Fibroblast of upper back skin (primary cell): ENCODE measurements at places on chromosomes 13 and 19.

GRCh38 chr19:10568826-10569651 lies at the start of gene CDKN2D:
Gene CDKN2D, minus strand, starts transcription at chr19:10568979. Its CDS starts 326 bp downstream, at chr19:10568653.
- peak; percentile 99 for DNase-seq

- no peak for DNase-seq
Observed at GRCh38 chr19:54339646-54340358, 840 bp upstream of the LILRA4 start.

- DNase-seq, result peak; percentile 51
Observed at GRCh38 chr13:65470781-65471180, 1759.4 kb downstream of the PCDH9 start.

DNA sequence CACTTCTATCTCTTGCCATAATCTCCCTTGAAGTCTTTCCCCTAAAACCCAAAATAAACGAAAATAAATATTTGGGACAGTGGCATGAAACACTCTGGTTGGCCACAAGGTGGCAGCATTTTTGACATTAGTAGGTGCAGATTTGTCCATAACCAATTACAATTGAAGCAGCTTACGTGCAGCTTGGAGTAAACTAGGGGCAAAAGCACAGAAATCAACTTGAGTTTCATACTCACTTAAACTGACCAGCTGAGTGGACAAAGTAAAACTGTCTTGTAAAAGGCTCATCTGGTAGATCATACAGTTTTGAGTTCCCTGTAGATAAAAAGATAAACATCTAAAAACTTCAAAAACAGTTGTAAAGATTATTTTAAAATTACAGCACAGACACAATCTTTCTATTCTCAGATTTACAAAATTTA lies 18.8 kb downstream of the PDCD5 start:
- peak; percentile 56 for DNase-seq

- no peak for DNase-seq
Observed at GRCh38 chr13:39099231-39099630, 61.0 kb downstream of the NHLRC3 start.

DNA sequence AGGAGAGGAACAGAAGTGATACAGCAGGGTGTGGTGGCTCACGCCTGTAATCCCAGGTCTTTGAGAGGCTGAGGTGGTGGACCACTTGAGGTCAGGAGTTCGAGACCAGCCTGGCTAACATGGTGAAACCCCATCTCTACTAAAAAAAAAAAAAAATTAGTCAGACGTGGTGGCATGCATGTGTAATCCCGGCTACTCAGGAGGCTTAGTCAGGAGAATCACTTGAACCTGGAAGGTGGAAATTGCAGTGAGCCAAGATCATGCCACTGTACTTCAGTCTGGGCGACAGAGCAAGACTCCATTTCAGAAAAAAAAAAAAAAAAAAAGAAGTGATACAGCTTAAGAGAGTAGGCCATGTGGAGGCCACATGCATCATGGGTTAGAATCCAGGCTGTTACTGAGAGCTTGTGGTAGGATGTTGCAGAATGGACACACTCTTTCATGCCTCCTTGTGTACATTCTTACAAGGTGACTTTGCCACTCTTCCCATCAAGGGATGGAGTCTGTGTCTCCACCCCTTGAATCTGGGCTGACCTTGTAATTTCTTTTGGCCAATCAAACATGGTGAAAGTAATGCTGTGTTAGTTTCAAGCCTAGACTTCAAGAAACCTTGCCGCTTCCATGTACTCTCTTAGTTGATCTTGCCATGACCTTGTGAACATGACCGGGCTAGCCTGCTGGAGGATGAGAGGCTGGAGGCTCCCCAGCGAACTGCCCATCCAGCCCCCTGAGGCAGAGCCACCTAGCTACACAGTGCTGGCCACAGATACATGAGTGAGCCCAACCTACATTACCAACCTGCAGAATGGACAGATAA lies 12.3 kb downstream of the FAM187B start:
- DNase-seq, result no peak

DNA sequence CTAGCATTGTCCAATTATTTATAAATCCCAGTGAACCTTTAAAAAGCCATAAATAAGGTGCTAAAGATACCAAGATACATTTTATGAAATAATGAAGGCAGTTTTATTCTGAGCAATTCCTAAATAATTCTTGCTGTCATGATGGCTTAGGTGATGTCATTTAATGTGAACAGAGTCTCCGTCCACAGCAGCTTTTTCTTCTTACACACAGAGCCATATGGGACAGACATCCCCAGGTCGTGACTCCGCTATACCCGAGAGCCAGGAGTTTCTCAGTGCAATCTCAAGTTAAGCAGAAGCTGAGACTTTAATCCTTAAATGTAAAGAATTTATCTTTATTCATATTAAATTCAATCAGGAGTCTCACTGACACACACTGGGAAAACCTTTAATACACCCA lies 29.7 kb downstream of the EFNB2 start:
- no peak for DNase-seq

- DNase-seq, result peak; percentile 83
Observed at GRCh38 chr19:13207846-13208671, 57.8 kb downstream of the IER2 start.

GRCh38 chr19:42601811-42602443 lies 7.2 kb upstream of the CEACAM8 start:
- peak; percentile 17 for DNase-seq
